ENCODE measurements at places on chromosomes 5 and 9. TPM values are rescaled to one million over a fixed set of nuclear protein-coding genes. Genes with fewer than 3 reads are reported as not detected.
A peak's percentile ranks its signal among the peaks of the same experiment; 100 is the strongest.

- no peak for DNase-seq
These were observed 54.3 kb downstream of the ADGRV1 start for GRCh38 chr5:90612919-90613318.

GRCh38 chr5:76384189-76384588 lies 18.9 kb upstream of the IQGAP2 start:
- no peak for DNase-seq

- no peak for DNase-seq
These were observed 17.4 kb upstream of the SCAI start for GRCh38 chr9:125160750-125161149.

GRCh38 chr5:60852940-60853339 lies 8.9 kb upstream of the ELOVL7 start:
- no peak for DNase-seq

DNA sequence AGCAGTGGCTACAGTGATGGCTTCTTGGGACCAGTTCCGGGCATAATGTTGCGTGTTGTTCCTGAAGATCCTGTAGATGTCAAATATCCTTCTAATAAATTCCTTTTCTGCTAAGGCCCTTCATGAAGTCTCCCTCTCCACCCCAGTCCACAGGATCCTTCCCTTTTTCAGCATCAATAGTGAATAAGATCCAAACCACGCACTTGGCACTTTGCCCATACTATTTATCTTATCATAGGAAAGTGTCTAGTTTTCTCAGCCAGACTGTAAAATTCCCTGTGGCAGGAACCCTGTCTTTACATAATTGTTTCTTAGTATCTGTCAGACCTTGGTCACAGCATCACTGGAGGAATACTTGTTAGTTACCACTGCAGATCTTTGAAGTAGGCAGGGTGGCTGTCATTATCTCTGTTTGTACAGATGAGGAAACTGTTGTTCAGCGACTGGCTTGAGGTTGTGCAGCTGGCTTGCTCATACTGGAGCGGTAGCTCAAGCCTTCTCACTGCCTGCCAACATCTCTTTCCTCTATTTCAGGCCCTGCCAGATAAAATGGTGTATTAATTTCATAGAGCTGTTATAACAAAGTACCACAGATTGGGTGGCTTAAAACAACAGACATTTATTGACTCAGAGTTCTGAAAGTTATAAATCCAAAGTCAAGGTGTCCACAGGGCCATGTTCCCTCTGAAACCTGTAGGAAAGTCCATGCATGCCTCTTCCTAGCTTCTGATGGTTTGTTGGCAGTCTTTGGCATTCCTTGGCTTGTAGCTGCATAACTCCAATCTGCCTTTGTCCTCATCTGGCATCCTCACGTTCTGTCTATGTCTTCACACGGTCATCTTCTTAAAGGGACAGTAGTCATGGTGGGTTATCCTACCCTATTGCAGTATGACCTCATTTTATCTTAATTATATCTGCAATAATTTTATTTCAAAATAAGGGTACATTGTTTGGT lies 33.5 kb upstream of the APC start:
- no peak for DNase-seq

GRCh38 chr9:16246785-16247184 lies 623.7 kb downstream of the BNC2 start:
- DNase-seq: no peak

DNA sequence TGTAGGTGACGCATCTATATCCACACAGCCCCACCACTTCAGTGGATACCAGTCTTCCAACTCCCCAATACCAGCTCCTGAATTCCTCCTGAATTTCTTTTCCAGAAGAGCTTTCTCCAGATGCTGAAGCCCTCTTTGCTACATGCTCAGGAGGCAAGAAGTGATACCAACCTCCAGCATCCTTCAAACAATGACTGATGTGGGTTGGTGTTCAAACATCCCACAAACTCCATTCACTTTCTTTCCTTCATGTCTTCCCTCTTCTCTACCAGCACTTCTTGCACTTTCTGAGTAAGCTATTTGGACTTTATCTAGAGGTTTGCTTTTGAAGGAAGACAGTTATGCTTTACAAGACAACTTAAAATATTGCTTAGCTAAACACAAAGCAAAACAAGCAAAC lies 179.9 kb upstream of the RORB start:
- DNase-seq: no peak

GRCh38 chr5:40453689-40454088 lies 226.0 kb upstream of the PTGER4 start:
- no peak for DNase-seq

- DNase-seq: peak; percentile 75
These were observed 111.1 kb downstream of the WNK2 start for GRCh38 chr9:93295031-93295430.

GRCh38 chr5:127298656-127299055 lies 8.1 kb downstream of the MEGF10 start:
- DNase-seq: no peak

- no peak for DNase-seq
These were observed 128.9 kb downstream of the ADAMTS12 start for GRCh38 chr5:33762859-33763258.

- DNase-seq: no peak
These were observed 65.4 kb downstream of the PTPDC1 start for GRCh38 chr9:94149696-94150095.

DNA sequence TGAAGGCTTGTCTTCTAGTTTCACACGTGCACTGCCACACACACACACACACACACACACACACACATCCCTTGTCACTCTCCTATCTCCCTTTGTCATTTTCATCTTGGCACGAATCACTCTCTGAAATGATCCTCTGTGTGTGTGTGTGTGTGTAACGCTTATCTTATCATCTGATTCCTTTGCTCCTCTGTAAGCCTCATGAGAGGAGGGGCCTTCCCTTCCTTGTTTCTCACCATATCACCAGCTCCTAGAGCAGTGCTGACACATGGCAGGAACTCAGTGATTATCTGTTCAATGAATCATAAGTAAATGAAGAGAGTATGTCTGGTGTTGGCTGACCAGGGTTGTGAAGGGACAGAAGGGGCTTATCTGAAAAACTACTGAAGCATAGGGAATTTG lies 53.3 kb downstream of the PDE4D start:
- peak; percentile 48 for DNase-seq

- DNase-seq: no peak
These were observed 45.5 kb downstream of the SLC6A3 start for GRCh38 chr5:1399737-1400136.

- DNase-seq: no peak
These were observed 43.9 kb downstream of the F2RL2 start for GRCh38 chr5:76579166-76579937.

GRCh38 chr5:151286246-151286645 lies 17.3 kb downstream of the SLC36A3 start:
- no peak for DNase-seq

GRCh38 chr5:7668161-7668560 lies 182.8 kb downstream of the CFAP90 start:
- DNase-seq: no peak

GRCh38 chr5:16456103-16456832 lies 9.3 kb downstream of the ZNF622 start:
- DNase-seq: no peak

DNA sequence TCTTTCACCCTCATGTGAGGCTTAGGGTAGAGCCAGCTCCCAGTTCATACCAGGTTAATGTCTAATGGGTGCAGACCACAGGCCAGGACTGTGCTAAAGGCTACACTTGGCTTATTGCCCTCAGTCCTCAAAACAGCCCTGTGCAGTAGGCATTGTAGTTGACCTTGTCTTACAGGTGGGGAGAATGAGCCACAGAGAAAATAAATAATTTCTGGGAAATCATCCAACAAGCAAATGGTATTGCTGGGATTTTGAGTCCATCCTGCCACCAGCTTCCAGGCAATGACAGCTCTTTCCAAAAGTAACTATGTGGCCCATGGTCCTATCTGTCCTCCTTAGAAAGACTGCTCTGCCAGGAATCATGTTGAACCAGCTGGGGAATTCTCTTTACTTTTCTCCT lies 450.0 kb downstream of the GADD45G start:
- no peak for DNase-seq

DNA sequence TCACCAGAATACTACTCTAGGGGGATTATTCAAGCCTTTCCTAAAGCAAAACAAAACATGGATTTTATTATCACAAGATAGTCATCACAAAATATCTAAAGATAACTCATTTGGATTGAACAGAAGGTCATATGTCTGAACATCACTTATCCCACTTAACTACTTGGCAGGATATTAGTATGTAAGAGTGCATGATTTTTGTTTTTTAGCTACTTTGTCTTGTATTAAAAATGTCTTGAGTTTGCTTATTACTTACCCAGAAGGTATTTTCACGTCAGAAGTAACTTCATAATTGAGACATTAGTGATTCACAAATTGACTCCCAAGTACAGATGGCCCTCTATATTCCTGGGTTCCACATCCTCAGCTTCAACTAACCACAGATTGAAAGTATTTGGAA lies 113.8 kb downstream of the TLE4 start:
- no peak for DNase-seq

GRCh38 chr5:69004127-69004526 lies 89.7 kb upstream of the SLC30A5 start:
- no peak for DNase-seq

DNA sequence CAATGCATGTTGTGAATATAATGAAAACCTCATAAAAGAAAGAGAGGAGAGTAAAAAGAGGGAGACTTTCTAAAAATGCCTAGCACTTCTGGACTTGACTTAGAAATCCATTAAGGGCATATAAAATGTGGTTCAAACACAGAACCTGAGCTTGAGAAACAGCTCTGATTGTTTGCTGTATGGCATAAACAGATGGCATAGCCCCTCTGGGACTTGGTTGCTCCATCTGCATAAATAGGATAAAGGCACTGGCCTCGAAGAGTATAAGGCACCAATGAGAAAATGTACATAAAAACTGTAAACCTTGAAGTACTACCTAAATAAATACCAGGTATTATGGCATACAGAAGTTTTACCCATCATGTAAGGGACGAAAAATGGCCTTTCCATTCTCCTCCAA lies 23.8 kb downstream of the MRPS27 start:
- DNase-seq: no peak

DNA sequence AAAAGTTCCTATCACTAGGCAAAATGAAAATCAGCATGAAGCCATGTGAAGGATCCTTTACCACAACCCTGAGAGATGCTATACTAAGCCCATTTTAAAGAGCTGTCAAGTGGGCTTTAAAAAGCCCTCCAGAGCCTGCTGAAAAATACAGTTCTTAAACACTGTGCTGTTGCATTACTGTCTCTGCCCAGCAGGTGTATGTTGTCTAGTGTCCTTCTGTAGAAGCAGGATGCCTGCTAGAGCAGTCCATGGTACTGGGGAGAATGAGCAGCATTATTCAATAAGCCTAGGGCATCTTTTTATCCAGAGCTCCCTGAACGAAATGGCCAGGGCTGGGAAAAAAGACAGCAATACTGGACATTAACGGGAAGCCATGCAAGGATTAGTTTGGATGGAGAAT lies 126.2 kb upstream of the PLCXD3 start:
- DNase-seq: no peak

- DNase-seq: no peak
These were observed 65.4 kb downstream of the CDC42SE2 start for GRCh38 chr5:131329286-131329560.

DNA sequence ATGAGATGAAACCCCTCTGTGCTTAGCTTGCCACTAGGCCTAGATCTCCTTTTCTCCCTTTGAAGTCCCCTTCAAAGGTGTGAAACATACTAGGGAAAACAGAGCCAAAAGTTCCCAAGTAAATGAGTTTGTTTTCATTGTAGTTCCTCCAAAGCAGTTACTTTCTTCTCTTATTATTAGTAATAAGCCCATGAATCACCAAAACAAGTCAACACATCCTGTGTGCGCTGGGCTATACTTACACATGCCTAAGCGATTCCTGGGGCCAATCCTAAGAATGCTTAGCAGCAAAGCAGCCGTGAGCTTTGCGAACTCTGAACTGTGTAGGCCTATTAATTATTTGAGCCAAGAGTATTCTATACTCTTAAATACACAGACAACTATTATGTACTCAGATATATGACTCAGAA lies 7.6 kb downstream of the ENC1 start:
- no peak for DNase-seq

DNA sequence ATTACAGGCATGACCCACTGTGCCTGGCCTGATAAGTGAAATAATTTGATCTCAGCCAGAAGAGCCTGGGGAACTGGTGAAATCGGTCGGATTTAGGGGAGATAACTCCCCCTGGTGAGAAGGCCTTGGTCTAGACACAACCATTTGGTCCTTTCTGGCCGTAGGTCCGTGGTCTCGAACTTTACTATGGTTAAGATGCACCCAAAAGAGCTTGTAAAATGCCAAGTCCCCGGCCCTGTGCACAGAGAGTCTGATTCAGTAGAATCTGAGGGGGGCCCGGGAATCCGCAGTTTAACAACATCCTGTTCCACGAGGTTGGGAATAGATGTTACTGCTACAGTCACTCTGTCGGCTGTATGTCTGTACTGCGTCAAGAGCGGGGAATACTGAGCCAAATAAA lies 140.7 kb downstream of the C9orf50 start:
- DNase-seq: no peak

- DNase-seq: no peak
These were observed 7.0 kb upstream of the FBXO4 start for GRCh38 chr5:41918105-41918504.

- DNase-seq: no peak
These were observed 47.5 kb downstream of the RAPGEF6 start for GRCh38 chr5:131587541-131587940.

DNA sequence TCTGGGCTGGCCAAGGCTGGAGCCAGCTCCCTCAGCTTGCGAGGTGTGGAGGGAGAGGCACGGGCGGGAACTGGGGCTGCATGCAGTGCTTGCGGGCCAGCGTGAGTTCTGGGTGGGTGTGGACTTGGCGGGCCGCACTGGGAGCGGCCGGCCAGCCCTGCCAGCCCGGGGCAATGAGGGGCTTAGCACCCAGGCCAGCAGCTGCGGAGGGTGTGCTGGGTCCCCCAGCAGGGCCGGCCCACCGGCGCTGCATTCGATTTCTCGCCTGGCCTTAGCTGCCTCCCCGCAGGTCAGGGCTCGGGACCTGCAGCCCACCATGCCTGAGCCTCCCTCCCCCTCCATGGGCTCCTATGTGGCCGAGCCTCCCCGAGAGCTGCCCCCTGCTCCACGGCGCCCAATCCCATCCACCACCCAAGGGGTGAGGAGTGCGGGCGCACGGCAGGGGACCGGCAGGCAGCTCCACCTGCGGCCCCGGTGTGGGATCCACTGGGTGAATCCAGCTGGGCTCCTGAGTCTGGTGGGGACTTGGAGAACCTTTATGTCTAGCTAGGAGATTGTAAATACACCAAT lies 302.6 kb upstream of the ADAMTS16 start:
- DNase-seq: no peak

GRCh38 chr9:21317956-21318923 lies 13.1 kb upstream of the IFNA5 start:
- DNase-seq: peak; percentile 66

SMIM15 gene
- total RNA-seq: 23.9 TPM

GKAP1 gene
- 22.3 TPM for total RNA-seq

RASGEF1C gene
- not detected for total RNA-seq

CDKN2B-AS1 gene
- total RNA-seq: 23.9 TPM

SOX30 gene
- 0.66 TPM for total RNA-seq

SLC2A8 gene
- 7.4 TPM for total RNA-seq

PCDHB7 gene
- not detected for total RNA-seq

HTR4 gene
- 42.7 TPM for total RNA-seq

STK32A gene
- 4.1 TPM for total RNA-seq

CDH12 gene
- not detected for total RNA-seq

GOLM1 gene
- 52.7 TPM for total RNA-seq

FOXD4L5 gene
- 0.27 TPM for total RNA-seq

SLC1A3 gene
- 1.8 TPM for total RNA-seq

SLC6A18 gene
- not detected for total RNA-seq

SLC4A9 gene
- total RNA-seq: 0.40 TPM

INSYN2B gene
- not detected for total RNA-seq

CACNA1B gene
- total RNA-seq: 0.38 TPM

TEX48 gene
- total RNA-seq: not detected

GAS1 gene
- 2.3 TPM for total RNA-seq

SURF4 gene
- total RNA-seq: 281 TPM

TAF11L4 gene
- total RNA-seq: not detected

PCDHA12 gene
- 0.83 TPM for total RNA-seq
